HFFc6 (cell line): ENCODE measurements at places on chromosomes 11 and 22. TPM values are rescaled to one million over a fixed set of nuclear protein-coding genes. Genes with fewer than 3 reads are reported as not detected.

- H3K4me1 ChIP-seq, result peaks cover 51% of the 10 kb centered on the region
- H3K4me3 ChIP-seq, result no peak overlapping the region; the same call in 1 of the 2 replicates
- peak; percentile 63 for DNase-seq
- H3K27ac ChIP-seq, result peak overlapping the region; percentile 76
Measured at GRCh38 chr22:19886605-19887255, 32.1 kb upstream of the GNB1L start.

The DSCAML1 gene
- total RNA-seq, result not detected in 3 replicates

DNA sequence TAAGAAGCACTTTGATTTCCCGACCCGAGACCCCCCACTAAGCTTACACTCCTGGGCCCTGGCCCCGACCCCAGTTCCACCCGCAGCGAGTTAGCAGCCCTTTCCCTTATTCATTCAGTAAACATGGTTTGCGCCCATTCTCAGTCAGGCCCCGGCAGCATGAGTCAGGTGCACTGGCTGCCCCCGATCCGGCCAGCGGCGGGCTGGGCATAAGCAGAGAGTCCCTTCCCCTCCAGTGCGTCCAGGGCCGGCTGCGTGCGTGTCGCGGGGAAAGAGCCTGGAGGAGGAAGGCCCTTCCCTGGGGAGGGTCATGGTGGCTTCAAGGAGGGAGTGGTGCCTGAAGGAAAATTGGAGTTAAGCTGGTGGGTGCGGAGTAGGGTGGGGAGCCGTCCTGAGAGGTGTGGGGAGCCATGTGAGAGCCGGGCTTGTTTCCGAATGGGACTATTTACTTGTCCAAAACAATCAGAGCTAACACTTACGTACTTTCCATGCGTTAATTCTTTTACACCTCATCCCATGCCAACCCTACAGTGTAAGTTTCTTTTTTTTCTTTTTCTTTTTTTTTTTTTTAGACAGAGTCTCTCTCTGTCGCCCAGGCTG lies 657 bp downstream of the IGHMBP2 start:
- H3K4me3 ChIP-seq, result peak overlapping the region; percentile 98
- peak; percentile 26 for DNase-seq
- peaks cover 3% of the 10 kb centered on the region; the same call in 1 of the 2 replicates for H3K27me3 ChIP-seq
- H3K4me1 ChIP-seq, result peaks cover 34% of the 10 kb centered on the region
- peak overlapping the region; percentile 89 for H3K27ac ChIP-seq

DNA sequence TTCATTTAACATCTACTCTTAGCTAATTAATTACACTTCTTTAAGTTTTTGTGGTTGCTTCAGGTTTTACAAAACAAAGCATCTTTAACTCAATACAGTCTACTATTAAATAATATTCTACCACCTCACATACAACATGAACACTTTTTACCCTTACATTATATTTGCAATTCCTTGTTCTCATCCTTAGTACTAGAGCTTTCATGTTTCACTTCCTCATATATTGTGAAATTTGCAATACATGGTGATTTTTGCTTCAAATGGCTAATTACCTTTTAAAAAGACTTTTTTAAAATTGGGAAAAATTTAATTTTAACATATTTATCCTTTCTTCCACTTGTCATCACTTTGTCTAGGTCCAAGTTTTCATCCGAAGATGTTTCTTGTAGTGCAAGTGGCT lies 37.5 kb downstream of the RSF1 start:
- no peak overlapping the region for H3K27ac ChIP-seq
- H3K4me1 ChIP-seq, result peaks cover 17% of the 10 kb centered on the region
- no peaks in the 10 kb centered on the region; the same call in 1 of the 2 replicates for H3K27me3 ChIP-seq
- no peaks in the 10 kb centered on the region for H3K36me3 ChIP-seq
- H3K4me3 ChIP-seq, result no peak overlapping the region

DNA sequence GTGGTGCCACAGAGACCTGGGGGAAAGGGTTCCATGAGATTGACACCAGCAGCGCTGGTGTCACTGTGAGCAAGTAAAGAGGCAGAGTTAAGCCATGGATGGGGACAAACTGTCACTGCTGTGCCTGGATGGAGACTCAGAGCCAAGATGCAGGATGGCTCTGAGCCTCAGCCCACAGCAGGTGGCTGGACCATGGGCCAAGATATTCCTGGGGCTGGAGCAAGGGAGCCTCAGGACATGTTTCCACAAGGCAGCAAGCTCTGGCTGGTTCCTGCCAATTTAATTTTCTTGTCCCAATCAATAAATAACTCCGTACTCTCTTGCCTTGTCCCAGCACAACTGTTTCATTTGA lies 23.0 kb downstream of the MYO18B start:
- peaks cover 6% of the 10 kb centered on the region; the same call in 1 of the 2 replicates for H3K4me1 ChIP-seq
- peaks cover 7% of the 10 kb centered on the region for H3K36me3 ChIP-seq
- no peak for DNase-seq
